ENCODE measurements at places on chromosomes 7 and 10.
A peak's percentile ranks its signal among the peaks of the same experiment; 100 is the strongest.

DNA sequence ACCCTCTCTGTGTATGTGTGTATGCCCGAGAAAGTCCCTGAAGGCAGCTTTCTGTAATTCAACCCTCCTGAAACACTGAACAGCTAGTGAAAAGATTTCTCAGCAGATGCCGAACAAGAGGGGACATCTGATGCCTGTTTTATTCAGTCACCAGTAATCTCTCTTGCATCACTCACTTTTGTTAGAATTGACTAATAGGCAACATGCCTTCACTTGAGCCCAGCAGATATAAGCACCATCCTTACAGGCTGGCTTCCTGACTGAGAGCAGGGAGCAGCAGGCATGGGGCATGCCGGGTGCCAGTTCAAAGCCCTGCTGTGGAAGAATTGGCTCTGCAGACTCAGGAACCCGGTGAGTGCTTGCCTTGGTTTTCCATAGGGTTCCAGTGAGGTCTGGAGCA is at the start of gene ABCA13:
ABCA13 (plus strand) TSS at position 257 of the 400 bp plus-strand sequence; CDS start at position 283, 26 bp downstream.
- DNase-seq, result no peak

- DNase-seq, result no peak
Measured at GRCh38 chr7:4406288-4407058, 275.6 kb upstream of the FOXK1 start.

DNA sequence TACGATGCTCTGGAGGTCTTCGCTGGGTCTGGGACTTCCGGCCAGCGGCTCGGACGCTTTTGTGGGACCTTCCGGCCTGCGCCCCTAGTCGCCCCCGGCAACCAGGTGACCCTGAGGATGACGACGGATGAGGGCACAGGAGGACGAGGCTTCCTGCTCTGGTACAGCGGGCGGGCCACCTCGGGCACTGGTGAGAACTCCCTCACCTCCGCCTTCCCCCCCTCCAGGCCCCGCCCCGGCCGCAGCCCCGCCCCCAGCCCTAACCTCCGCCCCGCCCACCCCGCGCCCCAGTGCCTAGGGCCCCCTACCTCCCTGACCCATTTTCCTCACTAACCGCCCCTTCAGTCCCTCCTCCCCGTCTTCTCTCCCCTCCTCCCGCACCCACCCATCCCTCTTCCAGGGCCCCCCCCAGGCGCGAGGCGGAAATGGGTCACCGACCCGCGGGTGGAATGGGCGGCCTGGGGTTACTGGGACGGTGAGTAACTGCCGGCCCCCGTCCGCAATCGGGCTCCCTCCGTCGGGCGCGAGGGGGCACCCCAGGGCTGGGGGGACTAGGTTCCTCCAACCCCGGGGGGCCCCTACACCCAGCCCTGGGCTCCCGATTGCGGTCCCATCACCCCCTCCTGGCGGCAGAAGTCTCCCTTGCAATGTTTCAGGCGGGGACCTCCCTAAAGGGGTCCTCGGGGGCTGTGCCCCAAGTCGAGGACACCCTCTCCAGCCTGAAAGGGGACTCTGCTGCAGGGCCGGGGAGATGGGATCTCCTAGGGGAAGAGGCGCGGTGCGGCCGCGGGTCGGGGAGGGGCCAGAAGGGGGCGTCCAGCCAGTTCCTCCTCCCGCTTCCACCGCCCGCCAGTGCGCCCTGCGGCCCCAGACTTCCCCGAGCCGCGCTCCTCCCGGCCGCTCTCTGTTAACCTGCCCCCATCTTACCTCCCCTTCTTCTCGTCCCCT is 2.1 kb downstream of the PCOLCE start:
- DNase-seq, result peak; percentile 42

DNA sequence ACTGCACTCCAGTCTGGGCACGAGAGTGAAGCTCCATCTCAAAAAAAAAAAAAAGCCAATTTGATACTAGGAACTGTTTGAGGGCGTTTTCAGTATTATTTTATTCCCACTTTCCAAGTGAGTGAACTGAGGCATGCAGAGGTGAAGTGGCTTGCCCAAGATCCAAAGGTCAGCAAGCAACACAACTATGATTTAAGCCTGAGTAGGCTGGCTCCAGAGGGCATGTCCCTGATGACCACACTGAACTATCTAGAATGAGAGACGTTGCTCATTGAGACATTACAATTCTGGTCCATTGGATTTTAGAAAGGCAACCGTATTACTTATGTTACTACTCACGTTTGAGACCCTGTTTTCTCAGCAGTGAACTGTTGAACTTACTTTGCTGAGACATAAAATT is 20.8 kb downstream of the KCNMA1 start:
- no peak for DNase-seq

- DNase-seq, result no peak
Measured at GRCh38 chr7:29844559-29844958, 38.3 kb downstream of the WIPF3 start.

DNA sequence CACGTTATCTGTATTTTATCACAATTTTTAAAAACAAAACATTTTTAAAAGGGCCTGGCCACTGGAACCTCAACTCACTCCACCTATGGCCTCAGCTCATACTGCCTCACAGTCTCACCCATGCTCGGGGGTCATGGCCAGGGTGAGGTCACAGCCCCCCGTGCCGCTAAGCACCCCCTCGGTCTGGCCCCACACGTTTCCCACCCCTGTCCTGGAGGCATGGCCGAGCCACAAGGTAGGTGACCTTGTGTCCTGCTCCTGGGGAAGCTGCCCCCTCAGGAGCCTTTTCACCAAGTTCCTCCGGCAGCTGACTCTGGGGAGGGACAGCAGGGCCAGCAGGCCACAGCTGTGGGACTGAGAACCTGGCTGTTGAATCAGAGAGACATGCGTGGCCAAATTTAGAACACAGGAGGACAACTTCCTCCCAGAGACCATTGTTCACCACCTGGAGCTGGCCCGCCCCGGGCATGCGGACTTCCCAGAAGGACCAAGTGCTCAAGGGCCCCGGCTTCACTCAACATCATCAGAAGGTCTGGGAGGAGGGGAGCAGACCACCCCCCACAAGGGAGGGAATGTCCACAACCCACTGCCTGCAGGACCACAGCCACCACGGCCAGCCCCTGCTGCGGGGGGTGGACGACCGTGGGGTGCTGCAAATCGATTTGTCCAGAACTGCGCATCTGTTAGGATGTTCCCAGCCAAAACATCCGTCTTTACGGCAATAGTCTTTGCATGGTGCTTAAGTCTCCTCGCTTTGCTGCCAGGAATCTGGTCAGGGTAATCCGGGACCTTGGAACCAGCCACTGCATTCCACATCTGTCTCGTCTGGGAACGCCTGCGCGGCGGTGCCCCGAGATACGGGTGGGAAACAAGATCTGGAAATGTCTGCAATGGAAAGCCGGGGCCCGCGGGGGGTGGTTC is 48.6 kb upstream of the PDGFA start:
- DNase-seq, result no peak

- no peak for DNase-seq
Measured at GRCh38 chr10:74150204-74150989, at the start of gene AP3M1. TSS of gene AP3M1 (minus strand) at chr10:74150828. CDS start at chr10:74138379, 12,449 bp downstream.

DNA sequence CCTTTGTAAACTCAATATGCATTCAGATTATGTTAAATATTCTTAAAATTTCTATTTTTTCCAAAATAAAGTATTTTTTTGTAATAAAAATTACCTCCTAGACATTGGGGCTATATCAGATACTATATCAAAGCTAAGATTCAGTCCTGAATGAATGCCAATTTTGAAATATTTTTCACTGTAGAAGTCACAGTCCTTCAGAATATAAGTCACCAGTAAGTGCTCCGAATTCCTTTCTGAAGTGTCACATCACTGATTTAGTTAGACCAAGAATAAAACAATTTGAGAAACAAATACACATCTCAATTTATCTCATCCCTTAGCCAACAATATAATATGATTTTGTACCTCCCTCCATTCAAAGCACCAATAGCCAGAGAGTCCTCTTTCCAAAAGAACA is 33.9 kb upstream of the GSAP start:
- DNase-seq, result no peak

DNA sequence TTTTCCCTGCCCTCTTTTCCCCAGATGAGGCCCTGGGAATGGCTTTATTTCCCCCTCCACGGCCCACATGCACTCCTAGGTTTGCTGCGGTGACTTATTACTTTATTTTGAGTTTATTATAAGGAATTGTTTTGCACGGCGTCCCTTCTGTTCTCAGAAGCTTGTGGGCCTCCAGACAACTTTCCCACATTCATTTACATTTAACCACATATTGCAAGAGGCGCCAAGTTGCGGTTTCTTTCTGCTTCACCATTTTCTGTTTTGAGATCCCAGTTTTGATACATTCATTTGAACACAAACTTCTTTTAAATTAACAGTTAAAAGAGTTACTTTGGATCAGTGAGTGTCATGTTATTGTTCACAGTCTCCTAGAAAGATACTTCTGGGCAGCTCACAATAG is 532.5 kb upstream of the MGMT start:
- no peak for DNase-seq

- no peak for DNase-seq
Measured at GRCh38 chr10:58951746-58952145, 224.7 kb upstream of the PHYHIPL start.
